C1 segment of cervical spinal cord (tissue), 14 donors: ENCODE measurements at places on chromosomes 2 and 18.

DNA sequence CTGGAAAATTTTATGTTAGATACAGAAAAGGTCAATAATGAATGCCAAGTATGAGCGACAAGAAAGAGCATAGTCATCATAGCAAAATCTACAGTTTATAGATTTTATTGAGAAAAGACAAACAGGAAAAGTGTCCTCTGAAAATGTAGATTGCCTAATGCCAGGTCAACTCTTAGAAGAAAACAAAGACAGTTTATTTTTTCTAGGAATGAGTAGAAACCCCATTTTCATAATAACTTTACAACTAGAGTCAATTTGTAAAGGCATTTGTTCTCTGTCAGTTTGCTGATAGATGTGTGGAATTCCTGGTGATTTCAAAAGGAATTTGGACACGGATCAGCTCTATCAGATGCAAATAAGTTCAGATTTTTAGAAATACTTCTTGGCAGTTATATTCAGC is 16.6 kb downstream of the CDH7 start:
- no peak for DNase-seq

DNA sequence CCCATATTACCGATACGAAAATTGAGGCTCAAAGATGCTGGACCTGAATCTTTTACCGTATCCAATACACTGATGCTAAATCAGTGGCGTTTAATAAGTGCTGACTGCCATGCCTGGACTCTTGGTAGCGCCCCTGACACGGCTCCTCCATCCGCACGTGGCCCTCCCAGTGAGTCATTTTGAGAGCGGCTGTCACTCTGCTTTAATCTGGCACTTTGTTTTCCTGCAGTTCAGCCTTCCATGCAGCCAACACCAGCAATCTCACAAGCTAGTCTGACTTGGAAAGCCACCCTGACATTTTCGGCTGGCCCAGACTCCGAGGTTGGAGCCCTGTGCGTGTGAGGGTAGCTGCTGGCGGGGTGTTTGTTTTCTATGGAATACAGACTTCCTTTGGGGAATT is 155.1 kb upstream of the LMAN1 start:
- DNase-seq: no peak

DNA sequence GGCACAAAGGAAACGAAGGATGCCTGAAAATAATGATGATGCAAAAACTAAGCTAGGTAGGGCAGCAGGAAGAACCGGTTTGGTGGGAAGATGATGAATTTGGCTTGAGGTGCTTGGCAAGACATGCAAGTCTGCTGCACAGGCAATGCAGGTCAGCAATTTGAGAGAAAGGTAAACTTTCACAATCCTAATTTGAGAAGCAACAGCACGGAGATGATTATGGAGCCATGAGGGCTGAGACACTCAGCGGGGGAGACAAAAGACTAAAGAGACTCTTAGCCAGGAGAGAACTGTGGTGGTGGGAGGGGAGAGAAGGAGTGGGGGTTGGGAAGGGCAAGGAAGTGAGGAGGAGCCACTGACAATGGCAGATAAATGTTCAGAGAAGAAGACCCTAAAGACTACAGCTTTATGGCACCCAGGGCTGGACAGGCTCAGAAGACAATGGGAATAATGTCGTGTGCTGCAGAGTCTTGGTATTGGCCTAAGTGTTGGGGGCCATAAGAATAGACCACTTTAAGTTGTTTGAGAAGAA is 19.4 kb upstream of the RNF149 start:
- no peak for DNase-seq

- no peak for DNase-seq
Observed at GRCh38 chr2:139122711-139123158, 342.5 kb upstream of the NXPH2 start.

GRCh38 chr2:233062451-233062850 is 2.3 kb downstream of the INPP5D start:
- DNase-seq: no peak

- DNase-seq: no peak
Observed at GRCh38 chr2:854460-854859, 96.2 kb upstream of the SNTG2 start.

DNA sequence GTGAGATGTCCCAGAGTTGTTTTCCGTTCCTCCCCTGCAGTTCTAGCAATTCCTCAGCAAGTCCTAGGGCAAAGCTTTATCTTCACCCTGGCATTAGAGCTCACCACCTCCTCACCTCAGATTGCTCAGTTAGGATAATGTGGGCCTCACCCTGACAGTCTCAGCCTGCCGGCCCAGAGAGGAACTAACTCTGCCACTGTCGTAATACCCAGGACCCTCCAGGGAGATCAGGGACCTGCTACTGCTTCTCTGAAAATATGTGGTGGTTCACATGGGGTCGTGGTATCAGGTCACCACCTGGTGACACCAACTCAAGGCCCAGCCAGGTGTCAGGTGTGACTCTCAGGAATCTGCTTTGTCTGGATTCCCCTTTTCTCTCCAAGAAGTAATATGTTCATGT is 120.7 kb downstream of the FEZ2 start:
- no peak for DNase-seq

DNA sequence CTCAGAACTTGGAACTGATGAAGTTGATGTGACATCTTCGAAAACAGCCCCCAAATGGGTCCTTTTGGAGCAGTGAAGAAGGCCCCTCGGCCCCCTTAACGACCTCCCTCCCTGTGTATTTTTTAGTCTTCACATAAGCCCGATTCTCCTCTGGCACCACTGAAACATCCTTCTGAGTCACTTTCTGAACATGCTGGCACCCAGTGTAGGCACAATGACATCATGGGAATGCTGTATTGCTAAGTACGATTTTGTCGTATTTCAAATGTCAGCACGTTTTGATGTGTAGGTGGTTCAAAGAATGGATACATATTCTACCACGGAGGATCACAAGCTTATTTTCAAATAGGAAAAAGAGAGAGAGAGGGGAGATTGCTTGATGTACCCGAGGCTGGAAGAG is 111.7 kb upstream of the RIOK3 start:
- DNase-seq: no peak

DNA sequence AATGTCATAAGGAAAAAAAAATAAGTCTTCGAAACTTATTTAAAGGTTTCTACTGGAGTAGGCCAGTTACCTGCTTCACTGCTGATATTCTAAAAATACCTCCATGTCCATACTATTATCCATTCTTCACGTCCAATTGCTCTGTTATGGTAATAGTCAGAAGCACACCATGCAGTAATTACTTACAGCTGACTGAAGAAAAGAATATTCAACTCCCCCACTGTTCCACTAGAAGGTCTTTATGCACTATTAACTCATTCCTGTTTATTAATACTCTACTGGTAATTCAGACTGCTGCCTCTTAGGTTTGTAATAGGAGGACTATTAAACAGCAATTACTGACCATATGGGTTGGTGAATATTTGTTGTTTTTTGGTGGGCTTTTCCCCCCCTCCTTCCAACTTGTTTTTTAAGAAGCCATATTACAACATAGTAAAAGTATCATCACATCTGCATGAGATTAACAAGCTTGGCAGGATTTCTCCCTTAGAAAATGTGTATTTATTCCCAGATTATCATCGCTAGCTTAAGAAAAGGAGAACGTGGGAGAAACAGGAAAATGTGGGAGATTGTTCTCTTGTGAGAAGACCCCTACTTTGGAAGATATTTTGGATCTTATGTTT is 806.4 kb upstream of the FANCL start:
- DNase-seq: no peak

DNA sequence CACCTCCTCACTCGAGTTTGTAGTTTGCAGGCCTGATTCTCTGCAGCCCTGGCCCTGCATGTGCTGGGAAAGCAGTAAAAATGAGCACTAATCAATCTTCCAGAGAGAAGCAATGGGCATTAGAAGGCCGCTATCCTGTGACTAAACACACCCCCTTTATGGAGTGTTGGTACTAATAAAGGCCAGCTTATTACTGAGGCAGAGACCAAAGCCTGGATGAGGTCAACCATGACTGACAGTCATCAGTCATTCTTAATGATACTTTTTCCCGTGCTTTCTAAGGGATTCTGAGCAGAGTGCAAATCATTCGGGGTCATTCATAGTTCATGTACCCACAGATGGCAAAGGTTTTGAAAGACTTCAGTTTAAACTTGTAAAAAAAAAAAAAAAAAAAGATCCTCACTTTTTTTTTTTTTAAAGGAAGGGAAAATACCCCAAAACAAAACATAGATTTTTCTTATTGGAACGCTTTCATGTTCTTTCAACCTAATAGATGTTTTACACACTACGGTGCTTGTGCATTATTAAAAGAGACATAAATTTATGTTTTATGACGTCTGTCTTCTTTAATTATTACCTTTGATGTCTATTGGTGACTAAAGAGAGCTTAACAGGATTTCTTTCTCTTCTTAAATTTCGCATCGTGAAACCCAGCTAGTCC is 13.2 kb downstream of the TSHZ1 start:
- no peak for DNase-seq

DNA sequence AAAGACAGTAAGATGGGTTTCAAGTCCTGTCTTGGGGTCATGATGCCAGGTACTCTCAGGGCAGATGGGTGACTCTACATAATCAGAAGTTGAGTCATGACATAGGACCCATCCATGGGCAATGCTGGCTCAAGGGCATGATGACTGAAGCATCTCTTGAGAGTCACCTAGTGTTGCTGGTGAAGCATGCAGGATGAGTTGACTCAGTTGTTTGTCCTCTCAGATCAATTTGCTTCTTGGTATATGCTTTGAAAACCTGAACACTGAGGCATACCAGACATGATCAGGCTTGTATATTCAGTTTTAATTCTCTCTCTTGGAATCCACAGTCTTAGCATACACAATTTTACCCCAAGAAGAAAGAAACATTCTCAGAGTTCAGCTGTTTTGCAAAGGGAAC is 658.9 kb upstream of the NXPH2 start:
- DNase-seq: no peak

- no peak for DNase-seq
Observed at GRCh38 chr2:20384953-20385352, 34.3 kb upstream of the PUM2 start.

- DNase-seq: no peak
Observed at GRCh38 chr2:114821055-114821454, 378.6 kb downstream of the DPP10 start.

- DNase-seq: no peak
Observed at GRCh38 chr18:33135951-33136660, 304.4 kb downstream of the CCDC178 start.

DNA sequence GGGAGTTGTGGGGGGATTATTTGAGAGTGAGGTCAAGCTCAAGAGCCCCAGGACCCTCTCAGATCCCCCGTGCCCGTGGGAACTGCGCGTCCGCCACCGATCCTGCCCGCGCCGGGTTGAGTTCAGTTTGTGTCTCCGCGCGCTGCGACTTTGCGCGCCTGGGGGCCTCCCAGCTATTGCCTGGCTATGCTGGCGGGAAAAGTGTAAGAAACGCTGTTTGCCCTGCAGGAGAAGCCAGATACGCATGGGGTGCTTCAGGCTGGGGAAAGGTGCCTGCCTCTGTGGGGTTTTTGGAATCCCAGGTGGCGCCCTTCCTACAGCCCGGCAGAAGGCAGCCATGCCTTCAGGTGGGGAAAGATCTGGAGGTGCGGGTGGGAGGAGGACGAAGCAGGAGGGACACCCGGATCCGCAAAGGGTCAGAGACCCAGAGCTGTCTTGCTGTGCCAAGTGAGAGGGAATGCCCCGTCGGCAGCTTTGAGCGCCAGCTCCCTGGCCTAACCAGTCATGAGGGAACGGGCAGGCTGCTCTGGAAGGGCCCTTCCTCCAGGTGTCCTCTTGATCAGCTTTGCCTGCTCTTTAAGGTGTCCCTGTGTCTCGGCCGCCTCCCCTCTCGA is 22.5 kb downstream of the TEX44 start:
- DNase-seq: peak; percentile 65

DNA sequence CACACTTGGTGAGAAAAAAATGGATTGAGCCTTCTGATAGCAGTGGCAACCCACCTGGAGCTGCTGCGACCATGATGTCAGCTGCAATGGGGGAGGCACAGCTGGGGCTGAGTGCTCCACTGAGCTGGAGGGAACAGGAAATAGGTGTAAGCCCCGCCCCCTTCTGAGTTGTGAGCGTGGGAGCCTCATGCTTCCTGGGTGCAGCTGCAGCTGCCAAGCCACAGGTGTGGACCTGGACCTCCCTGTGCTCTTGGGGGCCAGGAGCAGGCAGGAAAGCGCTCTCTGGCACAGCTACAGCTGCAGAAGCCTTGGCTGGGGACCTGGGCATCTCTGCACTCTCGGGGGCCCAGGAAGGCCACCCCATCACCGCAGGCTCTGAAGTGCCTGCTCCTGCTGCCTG is 970.6 kb downstream of the DCDC2C start:
- no peak for DNase-seq

GRCh38 chr2:9771481-9772017 is 71.7 kb upstream of the TAF1B start:
- DNase-seq: no peak

- no peak for DNase-seq
Observed at GRCh38 chr2:133314795-133315194, 253.5 kb downstream of the NCKAP5 start.

DNA sequence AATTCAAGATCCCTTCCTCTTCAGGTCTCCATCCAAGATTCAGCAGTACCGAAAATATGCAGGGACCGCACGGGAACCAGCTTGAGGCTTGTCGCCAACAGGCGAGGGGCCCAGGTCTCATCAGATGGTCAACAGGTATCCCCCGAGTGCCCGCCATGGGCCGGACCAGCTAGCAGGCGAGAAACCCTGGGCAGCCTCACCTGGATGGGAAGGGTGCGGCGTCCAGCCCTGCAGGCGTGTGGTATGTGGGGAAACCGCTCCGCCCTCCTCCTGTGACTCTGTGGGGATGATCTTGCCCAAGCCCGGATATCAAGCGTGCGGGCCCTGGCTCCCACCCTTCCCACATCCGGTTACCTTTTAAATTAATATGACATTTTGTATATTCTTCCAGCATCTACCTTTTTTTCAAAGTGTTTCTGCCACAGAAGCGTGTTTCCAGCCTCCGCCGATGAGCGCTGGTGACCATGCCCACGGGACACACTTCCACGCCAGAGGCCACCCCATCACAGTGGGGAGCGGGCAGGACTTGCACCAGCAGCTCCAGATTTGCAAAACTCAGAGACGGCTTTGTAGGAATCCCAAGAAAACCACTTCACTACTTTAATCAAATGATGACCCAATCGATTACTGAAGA is 33.2 kb downstream of the ZNF516 start:
- DNase-seq: no peak

GRCh38 chr2:212979046-212979612 is 172.3 kb downstream of the IKZF2 start:
- DNase-seq: no peak

GRCh38 chr2:53437371-53437770 is 330.2 kb upstream of the CHAC2 start:
- DNase-seq: no peak

GRCh38 chr2:162344617-162344950 is 652 bp downstream of the GCA start:
- no peak for DNase-seq

- DNase-seq: no peak
Observed at GRCh38 chr2:117169036-117169765, 645.3 kb upstream of the DDX18 start.

GRCh38 chr2:159226059-159226461 is 60.4 kb downstream of the WDSUB1 start:
- DNase-seq: no peak

DNA sequence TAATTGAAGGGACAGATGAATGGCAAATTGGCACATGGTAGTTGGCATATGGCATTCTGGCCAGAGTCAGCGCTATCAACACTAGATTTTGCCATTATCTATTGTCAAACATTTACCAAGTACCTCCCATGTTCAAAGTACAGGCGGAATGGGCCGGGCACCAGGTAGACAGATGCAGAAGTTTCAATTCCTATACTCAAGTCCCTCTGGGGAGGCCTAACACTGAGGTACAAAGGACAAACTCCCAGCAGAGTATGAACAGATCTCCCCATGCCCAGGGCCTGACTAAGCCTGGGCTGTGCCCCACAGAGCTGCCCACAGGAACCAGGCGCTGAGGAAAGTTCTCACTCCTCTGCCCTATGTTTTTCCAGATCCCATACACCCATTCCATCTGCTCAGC is 257.5 kb upstream of the KLHL29 start:
- no peak for DNase-seq
